ENCODE measurements at places on chromosomes 2 and 18.

DNA sequence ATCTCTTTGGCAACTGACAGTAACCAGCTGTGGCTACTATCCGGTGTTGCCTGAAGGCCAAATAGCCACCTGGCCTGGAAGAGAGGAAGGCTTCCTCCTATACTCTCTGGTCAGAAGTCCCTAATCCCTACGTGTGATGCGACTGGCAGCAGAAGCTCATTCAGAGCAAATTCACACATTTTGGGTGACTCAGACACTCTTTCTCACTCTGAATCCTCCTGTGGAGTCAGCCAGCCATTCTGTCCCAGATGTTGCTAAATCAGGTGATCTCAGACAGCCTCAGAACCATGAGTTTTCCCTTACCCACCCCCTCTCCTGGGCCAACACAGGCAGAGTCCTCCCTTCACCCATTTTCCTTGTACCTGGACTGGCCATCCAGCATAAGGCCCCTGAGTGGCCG, 34.7 kb downstream of the CFAP53 start:
- DNase-seq = no peak

- no peak for DNase-seq
Measured at GRCh38 chr2:77310416-77310815, 211.8 kb downstream of the LRRTM4 start.

DNA sequence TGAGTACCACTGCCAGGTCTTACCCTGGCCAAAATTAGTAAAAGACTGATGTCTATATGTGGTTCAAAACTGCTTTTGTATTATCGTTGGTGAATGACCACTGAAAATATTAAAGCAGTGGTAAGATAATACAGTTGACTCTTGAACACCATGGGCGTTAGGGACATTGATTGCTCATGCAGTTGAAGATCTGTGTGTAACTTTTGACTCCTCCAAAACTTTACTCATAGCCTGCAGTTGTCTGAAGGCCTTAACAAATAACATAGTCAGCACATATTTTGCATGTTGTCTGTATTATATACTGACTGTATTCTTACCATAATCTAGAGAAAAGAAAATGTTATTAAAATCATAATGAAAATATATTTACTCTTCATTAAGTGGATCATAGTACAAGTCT, 5.8 kb upstream of the ANKRD12 start:
- no peak for DNase-seq

DNA sequence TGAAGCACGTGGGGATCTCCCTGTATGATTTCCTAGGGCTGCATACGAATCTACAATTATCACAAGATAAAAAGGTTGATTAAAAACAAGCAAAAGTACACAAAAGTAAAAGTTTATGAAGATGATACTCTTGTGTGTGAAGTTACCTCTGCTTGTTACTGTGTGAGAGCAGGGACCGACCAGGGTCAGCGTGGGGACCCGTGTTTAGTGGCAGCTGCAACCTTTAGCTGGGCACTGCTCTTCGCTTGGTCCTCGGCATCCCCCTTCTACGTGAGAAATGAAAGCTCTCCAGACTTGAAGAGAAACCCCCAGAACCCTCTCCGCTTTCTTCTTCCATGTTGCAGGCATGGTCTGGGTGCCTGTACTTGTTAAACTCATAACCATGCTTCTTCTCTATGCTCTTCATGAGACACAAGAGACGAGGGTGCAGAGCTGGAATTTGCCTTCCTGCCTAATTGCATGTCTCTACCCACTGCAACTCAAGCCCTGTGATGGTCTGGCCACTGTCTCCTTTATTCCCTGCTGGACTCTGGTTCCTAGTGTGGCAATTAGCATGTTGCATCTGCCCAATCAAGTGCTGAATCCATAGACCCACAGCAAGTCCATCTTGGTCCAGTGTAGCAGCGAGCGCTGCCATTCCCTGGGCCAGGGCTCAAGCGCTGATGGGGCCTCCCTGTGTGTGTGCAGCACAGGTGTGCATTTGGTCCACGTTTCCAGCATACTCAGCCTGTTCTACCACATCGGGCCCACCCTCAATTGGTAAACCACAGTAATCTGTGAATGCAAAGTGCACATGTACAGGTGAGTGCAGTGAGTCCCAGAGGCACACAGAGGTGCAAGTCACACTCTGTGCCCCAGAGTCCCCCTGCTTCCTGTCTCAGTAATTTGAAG, 88.5 kb downstream of the TWIST2 start:
- DNase-seq = no peak

GRCh38 chr2:148207111-148207510, 186.2 kb downstream of the MBD5 start:
- no peak for DNase-seq

GRCh38 chr2:28615706-28616105, 119.8 kb downstream of the PLB1 start:
- no peak for DNase-seq

DNA sequence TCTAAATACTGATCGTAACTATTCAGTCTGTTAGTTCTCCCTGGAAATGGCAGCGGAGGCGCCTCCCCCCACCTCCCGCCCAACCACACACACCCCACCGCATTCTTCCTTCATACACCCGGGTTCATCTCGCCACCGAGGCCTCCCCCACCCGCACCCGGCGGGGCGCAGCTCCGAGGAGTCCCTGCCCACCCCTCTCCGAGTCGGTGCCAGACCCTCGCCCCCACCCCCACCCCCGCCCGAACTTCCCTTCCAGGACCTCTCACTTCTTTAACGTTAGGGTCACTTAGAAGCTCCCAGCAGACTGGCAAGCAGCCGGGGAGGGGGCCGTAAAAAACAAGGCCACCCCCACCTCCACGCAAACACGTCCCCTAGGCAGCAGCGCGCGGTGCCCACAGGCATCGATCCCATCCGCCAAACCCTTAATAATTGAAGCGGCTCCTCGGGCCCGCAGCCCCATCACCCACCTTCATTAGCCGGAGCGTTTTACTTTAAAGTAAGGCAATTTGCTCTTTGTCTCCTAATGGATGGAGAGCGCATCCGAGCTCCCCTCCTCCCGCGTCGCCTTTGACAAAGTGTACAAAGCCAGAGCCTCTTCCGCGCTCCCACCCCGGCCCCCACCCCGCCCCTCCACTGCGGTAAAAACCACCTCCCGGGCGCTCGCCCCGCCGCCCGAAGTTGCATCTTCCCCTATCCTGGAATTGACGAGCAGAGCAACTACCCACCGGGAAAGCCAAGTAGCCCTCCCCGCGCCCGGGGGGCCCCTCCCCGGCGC, 624 bp downstream of the ZNF516 start:
- no peak for DNase-seq

GRCh38 chr2:154758871-154759270, 60.4 kb downstream of the KCNJ3 start:
- DNase-seq = no peak

GRCh38 chr2:203934711-203935438, 1.7 kb upstream of the ICOS start:
- DNase-seq = no peak

GRCh38 chr2:121237980-121238665, 46.9 kb downstream of the TFCP2L1 start:
- DNase-seq = no peak

- no peak for DNase-seq
Measured at GRCh38 chr18:49081511-49082155, 130.9 kb upstream of the SMAD7 start.

GRCh38 chr18:23936381-23936958, 78.1 kb upstream of the TTC39C start:
- DNase-seq = no peak

DNA sequence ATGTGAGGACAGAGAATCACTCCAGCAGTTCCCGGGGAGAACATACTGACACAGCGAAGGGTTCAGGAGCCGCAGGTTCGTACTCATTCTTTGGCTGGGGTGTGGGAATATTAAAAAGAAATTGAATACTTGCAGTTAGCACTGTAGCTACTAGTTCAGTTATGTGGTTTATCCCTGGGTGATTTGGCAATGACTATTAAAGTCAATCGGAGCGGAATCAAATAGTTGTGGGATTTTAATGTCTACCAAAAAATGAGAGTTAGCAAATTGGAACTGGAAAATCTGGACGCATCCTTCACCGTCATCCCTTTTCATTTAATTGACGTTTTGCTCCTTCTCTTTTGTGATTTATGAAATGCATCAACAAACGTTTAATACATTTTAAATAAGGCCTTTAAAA, 50.8 kb downstream of the GBX2 start:
- DNase-seq = no peak

DNA sequence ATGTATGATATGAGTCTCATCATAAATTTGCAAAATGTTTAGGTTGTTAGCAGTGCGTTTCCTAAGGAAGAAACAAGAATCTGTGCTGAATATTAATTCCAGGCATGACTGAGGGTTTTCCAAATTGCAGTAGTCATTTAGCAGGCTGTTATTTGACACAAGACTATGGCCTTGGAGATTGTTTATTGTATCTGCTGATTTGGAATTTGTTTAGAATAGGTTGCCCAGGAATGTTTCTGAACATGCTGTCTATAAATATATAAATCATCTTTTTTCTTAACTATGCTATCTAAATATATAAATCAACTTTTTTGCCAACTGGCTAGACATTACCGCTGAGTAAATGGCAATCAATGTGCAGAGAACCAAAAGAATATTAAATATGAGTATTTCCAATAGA, 90.9 kb downstream of the DOK6 start:
- DNase-seq = no peak

GRCh38 chr18:74346206-74346605, 30.6 kb downstream of the C18orf63 start:
- DNase-seq = no peak
